AG04450 (cell line): ENCODE measurements at places on chromosomes 4 and X. TPM values are rescaled to one million over a fixed set of nuclear protein-coding genes. Genes with fewer than 3 reads are reported as not detected.

VEGFD gene
- polyA plus RNA-seq = 0.24 and 0.43 TPM in 2 replicates

MAGEA1 gene
- polyA plus RNA-seq = not detected in 2 replicates

ZXDA gene
- 1.8 and 2.0 TPM in 2 replicates for polyA plus RNA-seq

ADH1A gene
- not detected in 2 replicates for polyA plus RNA-seq

RNF4 gene
- 83.1 and 95.4 TPM in 2 replicates for polyA plus RNA-seq

IDUA gene
- polyA plus RNA-seq = 3.9 and 5.9 TPM in 2 replicates

DGKK gene
- not detected in 2 replicates for polyA plus RNA-seq
